ENCODE measurements at places on chromosomes 13 and 19. TPM values are rescaled to one million over a fixed set of nuclear protein-coding genes. Genes with fewer than 3 reads are reported as not detected.

DNA sequence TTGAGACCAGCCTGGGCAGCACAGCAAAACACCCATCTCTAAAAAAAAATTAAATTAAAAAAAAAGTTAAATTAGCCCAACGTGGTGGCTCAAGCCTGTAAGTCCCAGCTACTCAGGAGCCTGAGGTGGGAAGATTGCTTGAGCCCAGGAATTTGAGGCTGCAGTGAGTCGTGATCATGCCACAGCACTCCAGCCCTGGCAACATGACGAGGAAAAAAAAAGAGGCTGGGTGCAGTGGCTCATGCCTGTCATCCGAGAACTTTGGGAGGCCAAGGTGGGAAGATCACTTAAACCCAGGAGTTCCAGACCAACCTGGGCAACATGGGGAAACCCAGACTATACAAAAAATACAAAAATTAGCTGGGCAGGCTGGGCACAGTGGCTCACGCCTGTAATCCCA lies 2.2 kb upstream of the TMEM161A start:
- DNase-seq = no peak

The MIPEP gene
- total RNA-seq = 12.6 TPM

DNA sequence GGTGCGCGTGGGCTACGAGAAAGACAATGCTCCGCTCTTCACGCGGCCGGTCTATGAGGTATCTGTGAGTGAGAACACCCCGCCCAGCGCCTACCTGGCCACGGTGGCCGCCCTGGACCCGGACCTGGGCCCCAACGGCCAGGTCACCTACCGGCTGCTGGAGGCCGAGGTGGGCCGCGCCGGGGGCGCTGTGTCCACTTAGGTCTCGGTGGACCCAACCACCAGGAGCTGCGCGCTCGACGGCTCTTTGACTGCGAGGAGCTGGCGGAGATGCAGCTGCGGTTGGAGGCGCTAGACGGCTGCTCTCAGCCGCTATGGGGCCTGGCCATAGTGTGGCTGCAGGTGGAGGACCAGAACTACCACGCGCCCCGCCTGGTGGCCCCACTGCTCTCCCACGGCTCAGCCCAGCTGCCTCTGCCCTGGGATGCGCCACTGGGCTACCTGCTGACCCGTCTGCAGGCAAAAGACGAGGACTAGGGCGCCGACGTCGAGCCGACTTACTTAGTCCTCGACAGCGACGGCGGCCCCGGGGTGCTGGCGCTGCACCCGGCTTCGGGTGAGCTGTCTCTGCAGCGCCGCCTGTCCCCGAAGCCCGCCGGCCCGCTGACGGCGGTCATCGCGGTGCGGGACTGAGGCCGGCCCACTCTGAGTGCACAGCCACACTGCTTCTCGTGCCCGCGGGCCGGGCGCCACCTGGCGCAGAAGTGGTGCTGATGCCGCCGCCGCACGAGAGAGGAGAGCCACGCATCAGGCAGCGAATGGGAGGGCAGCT lies 173.0 kb downstream of the OLFM4 start:
- no peak for DNase-seq

- DNase-seq = no peak
Measured at GRCh38 chr13:98415326-98416070, 161.4 kb downstream of the STK24 start.

- DNase-seq = no peak
Measured at GRCh38 chr19:44757057-44757734, 8.7 kb downstream of the BCL3 start.

The ZNF772 gene
- 25.6 TPM for total RNA-seq

The WASF3 gene
- total RNA-seq = 9.0 TPM

GRCh38 chr13:100014621-100015020 lies 33.0 kb downstream of the ZIC2 start:
- DNase-seq = no peak

Data from urinary bladder (tissue), 4 donors.